H9 (cell line): ENCODE measurements at places on chromosomes 1 and 21.
A peak's percentile ranks its signal among the peaks of the same experiment; 100 is the strongest.

DNA sequence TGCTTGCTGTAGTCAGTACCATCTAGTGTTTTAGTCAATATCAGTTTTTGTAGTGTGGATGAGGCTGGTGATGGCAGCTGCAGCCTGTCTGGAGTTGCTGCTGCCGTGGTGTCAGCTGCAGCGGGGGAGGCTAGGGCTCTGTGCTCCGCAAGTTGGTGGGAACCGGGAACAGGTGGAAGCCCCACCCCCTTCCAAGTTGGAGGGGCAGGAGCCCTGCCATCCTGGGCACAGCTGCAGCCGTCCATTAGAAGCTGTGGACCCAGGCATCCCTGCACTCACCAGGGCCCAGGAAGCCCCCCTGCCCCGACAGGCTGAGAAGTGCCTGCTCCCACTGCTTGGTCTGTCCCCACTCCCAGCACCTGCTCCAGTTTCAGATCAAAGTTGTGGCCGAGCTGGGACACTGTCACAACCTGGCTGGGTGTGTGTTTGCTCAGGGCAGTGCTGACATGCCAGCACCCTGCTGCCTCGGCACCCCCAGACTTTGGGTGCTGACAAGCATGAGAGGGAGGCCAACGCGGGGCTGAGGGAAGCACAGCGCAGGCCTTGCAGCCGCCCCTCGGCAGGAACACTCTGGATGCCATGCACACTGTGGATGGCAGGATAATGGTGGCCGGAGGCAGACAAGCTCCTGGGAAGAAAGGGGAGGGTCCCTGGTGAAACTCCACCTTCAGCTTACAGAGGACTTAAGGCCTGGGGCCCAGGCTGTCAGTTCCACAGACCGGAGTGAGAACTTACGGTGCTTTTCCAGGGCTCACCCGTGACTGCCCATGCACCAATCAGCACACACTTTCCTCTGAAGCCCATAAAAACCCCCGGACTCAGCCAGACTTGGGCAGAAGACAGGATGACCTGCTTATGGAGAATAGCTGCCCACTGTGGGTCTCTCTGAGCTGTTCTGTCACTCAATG, 86.9 kb downstream of the ADARB1 start:
- peak; percentile 37 for DNase-seq

- DNase-seq, result no peak
These were observed 30.5 kb downstream of the KRTAP10-1 start for GRCh38 chr21:44509539-44509938.

- no peak for DNase-seq
These were observed 1.1 kb upstream of the RPRD2 start for GRCh38 chr1:150362721-150363425.

- no peak for DNase-seq
These were observed 17.7 kb downstream of the TUT4 start for GRCh38 chr1:52534928-52535764.

- peak; percentile 69 for DNase-seq
These were observed 17.7 kb downstream of the NMNAT1 start for GRCh38 chr1:9960706-9961562.

DNA sequence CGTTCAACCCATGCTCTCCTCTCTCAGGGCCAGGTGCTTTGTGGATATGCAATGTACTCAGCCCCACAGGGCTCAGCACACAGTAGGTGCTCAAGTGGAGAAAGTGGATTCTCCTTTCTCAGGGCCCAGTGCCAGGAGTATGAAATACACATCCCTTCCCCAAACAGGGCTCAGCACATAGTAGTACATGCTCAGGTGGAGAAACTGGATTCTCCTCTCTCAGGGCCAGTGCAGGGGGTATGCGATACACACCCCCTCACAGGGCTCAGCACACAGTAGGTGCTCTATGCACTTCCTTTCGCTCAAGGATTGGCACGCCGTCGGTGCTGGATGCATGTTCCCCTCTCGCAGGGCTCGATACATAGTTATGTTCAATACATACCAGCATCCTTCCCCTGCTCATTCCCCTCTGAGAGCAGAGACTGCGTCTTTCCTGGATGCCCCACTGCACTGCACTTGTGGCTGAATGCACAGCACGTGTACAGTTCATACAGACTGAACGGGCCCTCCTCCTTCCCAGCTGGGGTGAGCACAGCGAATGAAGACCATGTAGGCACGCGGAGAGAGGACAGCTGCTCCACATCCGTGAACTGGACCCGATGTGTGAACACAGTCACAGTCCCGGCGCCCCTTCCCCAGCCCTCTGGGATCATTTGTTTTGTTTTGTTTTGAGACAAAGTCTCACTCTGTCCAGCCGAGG, 16.6 kb upstream of the DISP3 start:
- DNase-seq, result no peak
